ENCODE measurements at places on chromosomes 3 and 15.

DNA sequence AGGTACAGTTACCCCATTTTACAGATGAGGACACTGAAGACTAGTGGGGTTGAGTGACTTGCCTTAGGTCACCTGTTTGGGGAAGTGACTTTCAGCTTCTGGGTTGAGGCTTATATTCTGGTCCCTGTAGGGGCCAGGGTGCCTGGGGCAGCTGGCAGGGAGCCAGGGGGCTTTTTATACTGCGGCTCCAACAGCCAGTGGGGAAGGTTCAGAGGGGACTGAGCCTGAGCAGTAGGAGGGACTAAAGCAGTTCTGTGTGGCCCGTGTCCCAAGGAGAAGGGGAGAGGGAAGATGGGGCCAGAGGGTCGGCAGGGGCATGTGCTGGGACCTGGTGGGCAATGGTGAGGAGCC lies 37.7 kb downstream of the SLC6A6 start:
- DNase-seq: no peak

DNA sequence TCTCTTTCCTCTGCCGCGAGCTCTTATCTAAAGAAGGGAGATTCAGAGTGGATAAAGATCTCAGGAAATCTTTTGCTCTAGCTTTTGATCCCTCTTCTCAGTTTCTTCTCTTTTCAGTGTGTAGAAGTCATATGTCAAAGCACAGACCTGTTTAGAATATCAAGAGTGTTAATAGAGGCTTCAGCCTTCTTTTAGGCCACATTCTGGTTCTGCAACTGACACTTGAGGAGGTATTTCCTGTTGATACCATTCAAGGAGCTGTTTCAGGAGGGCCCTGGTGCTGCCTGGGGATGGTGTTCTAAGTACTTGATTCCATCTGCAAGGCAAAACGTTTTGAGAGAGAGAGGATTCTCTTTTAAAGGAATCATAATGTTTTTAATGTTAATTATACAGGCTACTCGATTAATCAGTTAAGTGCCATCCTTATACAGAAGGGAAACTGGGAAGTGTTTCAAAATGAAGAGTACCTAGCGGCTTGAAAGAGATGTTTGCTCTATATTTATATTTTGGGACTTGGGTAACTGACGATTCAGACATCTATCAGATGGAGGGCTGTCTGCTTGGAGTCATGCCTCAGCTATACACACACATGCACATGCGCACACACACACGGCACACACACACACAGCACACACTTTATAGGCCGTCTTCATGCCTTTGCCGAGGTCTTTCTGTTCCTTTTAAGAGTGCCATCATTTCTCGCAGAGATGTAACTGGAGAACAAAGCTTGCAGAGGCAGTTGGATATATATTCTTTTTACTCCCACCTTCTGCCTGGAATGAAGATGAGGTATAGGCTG lies 313.9 kb downstream of the PTPRG start:
- no peak for DNase-seq

GRCh38 chr3:193701953-193702635 lies 109.1 kb downstream of the OPA1 start:
- no peak for DNase-seq

DNA sequence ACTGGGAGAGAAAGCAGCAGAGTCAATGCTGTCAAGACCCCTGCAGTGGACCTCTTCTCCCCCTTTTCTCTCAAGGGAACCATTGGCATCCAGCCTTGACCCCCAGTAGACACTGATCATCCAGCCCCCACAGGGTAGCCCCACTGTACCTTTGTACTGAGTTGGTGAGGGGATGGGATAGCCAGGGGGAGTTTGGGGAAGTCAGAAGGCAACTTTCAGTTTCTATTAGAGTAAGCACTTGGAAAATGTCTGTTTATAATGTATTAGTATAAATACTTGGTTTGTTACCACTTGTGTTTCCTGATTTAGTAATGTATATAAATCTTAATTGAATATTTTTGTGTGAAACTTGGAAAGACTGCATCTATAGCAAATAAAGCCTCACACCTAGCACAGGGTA lies 25.0 kb downstream of the DAG1 start:
- DNase-seq: no peak

DNA sequence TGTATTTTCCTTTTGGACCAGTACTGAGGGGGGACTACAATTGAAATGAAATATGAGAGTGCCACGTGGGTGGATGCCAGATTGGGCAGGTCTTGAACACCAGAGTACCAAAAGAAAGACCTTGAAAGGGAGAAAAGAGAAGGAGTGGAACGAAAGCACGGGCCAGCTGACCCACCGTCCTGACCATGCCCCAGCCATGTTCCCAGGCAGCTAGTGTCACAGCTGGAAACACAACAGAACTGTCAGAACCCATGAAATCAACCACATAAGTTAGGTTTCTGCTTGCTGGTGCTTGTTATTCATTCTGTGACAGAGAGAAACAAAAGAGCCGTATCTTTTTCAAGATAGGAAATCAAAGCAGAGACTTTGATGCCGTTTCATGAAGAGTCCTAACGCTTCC lies 268.8 kb downstream of the MEX3B start:
- DNase-seq: no peak
